Ammon's horn (tissue), 1 donor: ENCODE measurements at places on chromosomes 4 and X.

DNA sequence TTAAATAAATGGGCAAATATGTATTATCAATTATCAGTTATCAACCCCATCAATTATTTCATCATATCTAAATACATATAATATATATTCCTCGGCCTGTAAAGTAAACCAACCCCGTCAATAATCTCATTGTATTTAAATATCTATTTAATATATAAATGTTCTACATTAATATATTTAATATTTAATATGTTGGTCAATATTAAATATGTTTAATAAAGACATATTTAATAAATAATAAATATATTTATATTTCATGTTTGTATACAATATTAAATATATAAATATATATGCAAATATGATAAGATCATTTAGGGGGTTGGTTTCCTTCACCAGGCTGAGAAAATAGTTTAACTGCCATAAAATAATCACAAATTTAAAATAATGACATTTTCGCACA is 6.4 kb upstream of the TMEM144 start:
- DNase-seq = no peak

- DNase-seq = peak; percentile 45
Observed at GRCh38 chrX:9940421-9940820, 26.7 kb upstream of the CLDN34 start.

DNA sequence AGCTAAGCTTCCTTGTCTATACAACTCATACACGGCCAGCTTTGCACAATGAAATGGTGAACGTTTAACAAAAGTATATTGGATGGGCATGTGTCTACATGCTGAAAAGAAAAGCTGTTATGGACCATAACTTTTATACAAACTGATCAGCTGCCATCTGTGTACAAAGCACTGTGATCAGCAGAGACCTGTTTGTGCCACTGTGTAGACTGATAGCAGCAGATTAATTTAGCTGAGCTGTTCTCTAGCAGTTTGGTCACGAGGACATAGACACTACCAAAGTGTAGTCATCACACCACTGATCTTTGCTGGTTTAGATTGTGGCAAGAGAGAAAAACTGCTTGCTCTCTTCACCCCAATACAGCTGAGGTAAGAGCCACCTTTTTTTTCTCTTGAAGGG is 124.5 kb downstream of the RAPGEF2 start:
- DNase-seq = peak; percentile 62

- DNase-seq = no peak
Observed at GRCh38 chr4:177737387-177737940, 295.2 kb upstream of the AGA start.
